Breast epithelium (tissue), 4 donors: ENCODE measurements at places on chromosomes 12 and 14.

DNA sequence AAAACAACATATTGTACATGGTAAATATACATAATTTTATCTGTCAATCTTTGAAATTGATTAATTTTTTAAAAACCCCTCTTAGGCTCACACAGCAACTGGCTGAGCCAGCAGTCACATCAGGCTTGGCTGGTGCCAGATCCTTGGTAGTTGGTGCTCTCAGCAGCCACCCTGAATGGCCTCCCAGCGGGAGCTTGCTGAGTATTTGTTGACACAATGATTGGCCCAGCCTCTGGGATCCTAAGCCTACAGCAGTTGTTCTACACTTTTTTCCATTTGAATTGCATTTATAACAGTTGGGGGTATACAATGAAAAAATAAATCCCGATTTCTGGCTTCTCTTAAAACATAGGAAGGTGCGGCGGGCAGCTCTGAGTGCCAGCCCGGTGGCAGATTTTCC lies 11.1 kb downstream of the PRKAB1 start:
- no peak for DNase-seq

DNA sequence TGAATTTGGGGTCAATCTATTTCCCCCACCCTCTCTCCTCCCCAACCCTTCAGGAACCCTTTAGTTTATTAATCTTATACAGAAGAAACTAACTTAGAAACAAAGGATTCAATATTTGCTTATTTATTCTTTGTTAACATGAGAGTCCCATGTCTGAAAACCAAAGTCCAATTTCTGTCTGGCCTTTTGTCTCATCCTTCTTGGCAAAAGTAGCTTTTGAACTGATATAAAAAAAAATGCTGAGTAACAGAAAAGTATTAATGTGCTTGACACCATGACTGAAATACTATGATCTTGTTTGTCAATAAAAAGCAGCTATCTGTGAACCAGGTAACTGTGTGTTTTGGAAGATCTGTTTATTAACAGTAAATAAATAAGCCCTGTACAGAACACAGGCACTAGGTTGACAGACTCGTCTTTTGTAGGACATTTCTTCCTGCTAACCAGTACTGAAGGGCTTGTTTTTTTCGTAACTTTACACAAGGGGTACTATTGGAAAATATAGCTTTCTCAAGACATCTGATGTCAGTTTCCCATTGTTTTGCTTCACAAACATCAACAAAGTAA lies 10.8 kb downstream of the PIGH start:
- DNase-seq = no peak

DNA sequence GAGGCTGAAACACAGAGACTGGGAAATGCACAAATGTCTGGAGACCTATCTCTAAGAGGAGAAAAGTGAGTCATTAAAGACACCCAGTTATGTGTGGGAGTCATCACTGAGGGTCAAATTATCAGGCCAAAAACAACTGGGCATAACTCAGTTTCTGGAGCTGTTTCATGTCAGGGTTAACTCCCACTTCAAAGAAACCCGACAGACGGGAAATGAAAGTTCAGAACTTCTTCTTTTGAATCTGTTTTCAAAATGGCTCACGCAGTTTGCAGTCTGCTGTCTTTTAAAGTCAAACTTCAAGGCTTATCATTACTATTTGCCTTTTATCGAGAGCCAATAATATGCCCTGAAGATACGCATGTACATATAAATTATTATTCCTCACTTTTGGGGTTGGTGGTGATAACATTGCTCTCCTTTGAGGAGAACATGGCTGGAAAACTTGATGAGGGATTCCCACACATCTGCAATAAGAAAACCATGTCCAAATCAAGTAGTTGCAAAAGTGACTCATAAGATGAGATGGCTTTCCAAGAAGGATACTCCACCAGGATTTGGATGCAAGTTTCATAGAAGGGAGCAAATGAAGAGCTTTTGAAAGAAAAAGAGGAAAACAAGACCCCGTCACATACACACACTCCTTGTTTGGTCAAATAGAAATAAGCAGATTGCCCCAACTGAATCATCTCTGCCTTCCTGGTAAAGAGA lies 341.4 kb downstream of the ADAMTS20 start:
- DNase-seq = no peak

- no peak for DNase-seq
These were observed 550.8 kb upstream of the TMEM132C start for GRCh38 chr12:127716166-127716565.

GRCh38 chr14:66600416-66600815 lies 92.5 kb downstream of the GPHN start:
- no peak for DNase-seq

DNA sequence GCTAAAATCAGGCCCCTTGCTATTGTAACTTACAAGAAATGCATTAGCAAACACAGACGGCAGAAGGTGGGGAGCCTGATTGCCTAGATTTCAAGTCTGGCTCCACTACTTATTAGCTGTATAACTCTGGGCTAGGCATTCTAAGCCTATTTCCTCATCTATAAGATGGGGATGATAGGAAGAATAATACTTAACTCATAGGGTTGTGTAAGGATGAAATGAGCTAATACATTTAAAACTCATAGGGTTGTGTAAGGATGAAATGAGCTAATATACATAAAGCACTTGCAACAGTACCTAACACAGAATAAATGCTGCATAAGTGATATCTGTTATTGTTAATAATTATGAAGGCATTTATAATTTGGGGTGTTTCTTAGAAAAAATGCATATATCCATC lies 60.1 kb upstream of the DIO2 start:
- no peak for DNase-seq

GRCh38 chr14:61486930-61487495 lies 165.6 kb downstream of the PRKCH start:
- DNase-seq = no peak

DNA sequence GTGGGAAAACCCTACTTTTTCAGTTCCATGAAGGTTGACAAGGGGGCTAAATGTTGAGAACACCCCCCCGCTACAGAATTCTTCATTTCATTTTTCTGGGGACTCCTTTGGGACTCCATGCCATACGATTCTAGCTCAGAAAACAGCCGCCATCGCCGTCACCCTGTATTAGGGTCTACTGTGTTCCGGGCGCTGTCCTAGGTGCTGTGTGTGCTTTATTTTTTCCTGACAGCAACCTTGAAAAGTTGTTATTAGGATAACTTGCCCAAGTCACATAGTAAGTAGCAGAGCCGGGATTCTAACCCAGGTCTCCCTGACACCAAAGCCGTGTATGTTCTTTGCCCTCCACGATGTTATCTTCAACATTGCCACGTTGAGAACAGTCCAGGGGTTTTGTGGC lies 55.1 kb downstream of the IQSEC3 start:
- no peak for DNase-seq

DNA sequence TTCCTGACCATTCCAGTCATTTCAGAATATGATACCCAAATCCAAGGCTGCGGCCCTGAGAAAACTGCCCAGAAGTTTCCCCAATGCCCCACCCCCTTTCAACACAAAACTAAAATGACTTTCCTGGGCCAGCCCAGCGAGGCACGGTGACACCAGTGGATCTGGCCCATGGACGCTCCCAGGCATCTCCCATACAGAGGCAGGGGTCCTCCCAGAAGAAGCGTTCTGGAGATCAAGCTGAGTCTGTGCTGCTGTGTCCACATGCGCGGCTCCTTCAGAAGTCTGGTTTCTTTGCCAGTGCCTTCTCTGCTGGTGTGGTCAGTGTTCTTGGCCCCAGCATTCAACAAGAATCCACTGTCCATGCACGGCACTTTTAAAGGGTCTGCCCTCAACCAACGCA lies 228.2 kb upstream of the SFSWAP start:
- DNase-seq = no peak

GRCh38 chr12:124190312-124191023 lies 104.4 kb upstream of the RFLNA start:
- DNase-seq = no peak

GRCh38 chr14:97293659-97294058 lies 496.5 kb downstream of the VRK1 start:
- no peak for DNase-seq

GRCh38 chr12:52251367-52252051 lies 18.5 kb downstream of the KRT7 start:
- DNase-seq = no peak

GRCh38 chr12:1102791-1103450 lies 111.9 kb downstream of the ERC1 start:
- DNase-seq = no peak

- no peak for DNase-seq
These were observed 12.4 kb upstream of the A2M start for GRCh38 chr12:9127936-9128663.

- no peak for DNase-seq
These were observed 314.3 kb upstream of the OR4E1 start for GRCh38 chr14:21987937-21988336.

DNA sequence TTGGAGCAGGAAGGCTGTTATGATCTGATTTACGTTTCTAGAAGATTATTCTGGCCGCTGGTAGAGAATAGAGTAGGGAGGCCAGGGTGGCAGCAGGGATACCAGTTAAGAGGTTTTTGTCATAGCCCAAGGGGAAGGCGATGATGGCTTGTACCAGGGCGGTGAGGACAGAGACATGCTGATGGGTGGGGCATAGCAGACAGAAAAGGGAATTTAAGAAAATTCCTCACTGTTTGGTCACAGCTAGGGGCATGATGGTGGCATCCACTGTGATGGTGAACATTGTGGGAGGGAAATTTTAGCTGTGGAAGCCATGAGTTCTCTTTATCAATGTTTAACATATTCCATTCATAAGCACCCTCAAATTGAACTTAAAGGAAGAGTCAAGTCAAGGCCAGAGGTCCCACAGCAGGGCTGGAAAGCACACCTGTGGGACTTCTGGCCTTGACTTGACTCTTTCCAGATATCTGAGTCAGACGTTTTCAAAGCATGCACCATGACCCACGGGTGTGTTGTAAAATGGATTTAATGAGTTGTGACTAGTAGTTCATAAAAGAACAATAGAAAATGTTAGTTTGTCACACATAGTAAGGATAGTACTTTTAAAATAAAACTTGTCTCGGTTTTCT lies 134.6 kb downstream of the CHST11 start:
- DNase-seq = no peak

DNA sequence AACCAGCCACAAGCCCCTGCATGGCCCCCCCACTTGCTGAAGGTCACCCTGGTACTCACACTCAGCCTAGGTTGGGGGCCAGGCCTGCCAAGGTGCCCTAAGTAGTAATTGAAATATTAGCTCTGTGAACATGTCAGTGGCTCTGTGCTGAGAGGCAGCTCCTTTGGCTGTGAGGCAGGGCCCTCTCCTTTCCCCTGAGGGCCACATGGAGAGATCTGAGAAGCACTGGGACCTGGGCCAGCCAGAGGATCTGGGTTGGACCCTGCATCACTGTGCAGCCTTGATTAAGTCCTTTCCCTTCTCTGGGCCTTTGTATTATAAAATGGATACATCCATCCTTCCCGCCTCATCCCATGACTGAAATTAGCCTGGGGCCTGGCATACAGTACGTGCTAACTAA lies 58.0 kb upstream of the FAM222A start:
- no peak for DNase-seq

GRCh38 chr12:68963856-68964745 lies 31.1 kb upstream of the CPM start:
- DNase-seq = no peak

DNA sequence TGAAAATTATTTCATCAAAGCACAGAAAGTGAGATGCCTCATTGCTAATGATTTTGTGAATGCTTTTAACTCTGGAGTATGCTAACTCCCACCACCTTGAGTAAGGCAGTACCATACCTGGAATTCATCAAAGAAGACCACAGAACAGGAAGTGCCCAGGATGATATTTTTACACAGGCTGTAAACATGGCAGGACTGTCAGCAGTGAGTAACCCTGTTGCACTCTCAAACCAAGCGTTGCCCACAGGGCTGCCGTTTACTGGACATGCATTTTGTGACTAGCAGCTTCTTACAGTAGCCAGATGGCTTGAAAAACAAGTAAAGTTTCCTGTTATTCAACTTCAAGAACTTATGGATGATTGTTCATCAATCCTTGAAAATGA lies 42.4 kb downstream of the RALGAPA1 start:
- DNase-seq = no peak

- no peak for DNase-seq
These were observed 25.0 kb upstream of the DHRS7 start for GRCh38 chr14:60189923-60190840.

GRCh38 chr12:4143896-4144295 lies 129.7 kb upstream of the CCND2 start:
- no peak for DNase-seq

DNA sequence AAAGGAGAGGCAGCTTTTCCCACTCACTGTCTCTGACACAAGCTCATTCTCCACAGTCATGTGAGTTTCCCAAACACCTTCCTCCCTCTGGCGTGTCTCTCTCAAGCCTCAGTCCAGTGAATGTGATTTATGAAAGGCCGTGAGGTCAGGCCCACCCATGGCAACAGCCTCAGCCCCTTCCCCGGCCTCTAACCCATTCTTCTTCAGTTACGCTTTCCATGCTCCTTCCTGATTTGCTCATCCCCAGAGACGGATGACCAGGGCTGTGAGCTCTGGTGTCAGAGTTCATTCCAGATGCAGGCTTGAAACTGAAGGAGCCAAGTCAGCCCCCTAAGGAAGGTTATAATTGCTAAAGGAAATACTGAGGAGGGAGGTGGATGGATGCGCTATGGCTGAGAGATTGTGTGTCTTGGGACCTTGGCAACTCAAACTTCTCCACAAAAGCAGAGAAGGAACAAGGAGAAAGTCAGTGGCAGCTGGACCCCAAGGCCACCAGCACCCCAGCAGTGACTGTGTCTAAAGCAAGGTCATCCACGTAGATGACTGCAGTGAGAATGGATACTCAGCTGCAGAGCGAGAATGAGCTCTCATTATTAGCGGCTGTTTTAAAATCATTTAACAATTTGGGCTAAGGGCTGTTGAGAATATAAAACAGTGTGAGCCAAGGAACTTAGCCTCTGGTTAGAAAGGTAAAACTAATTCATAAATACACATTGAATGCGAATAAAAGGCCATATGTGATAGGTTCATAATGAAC lies 84.1 kb downstream of the FBXL14 start:
- no peak for DNase-seq

- DNase-seq = peak; percentile 64
These were observed 15.9 kb downstream of the KRT85 start for GRCh38 chr12:52351196-52352059.

GRCh38 chr14:56953884-56954283 lies 143.6 kb upstream of the OTX2 start:
- no peak for DNase-seq

DNA sequence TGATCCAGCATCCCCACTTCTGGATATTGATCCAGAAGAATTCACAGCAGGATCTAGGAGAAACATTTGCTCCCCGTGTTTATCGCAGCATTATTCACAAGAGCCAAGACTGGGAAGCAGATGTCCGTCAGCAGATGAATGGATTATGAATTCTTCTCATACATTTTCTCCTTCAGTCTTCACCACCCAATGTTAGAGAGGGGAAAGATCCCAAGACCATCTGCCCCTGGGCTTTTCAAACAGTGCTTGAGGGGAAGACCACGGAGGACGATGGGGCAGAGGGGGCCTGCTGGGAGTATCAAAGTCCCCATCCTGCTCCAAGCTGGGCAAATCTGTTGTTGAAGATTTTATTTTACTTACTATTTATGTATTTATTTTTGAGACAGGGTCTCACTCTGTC lies 41.1 kb downstream of the SERPINA3 start:
- no peak for DNase-seq

GRCh38 chr12:40946612-40947194 lies 241.4 kb upstream of the PDZRN4 start:
- DNase-seq = no peak
